COLO829 (cell line): ENCODE measurements at places on chromosomes 4 and X.
A peak's percentile ranks its signal among the peaks of the same experiment; 100 is the strongest.

- DNase-seq, result peak; percentile 51
These were observed 612.2 kb downstream of the DMD start for GRCh38 chrX:32599156-32599555.

DNA sequence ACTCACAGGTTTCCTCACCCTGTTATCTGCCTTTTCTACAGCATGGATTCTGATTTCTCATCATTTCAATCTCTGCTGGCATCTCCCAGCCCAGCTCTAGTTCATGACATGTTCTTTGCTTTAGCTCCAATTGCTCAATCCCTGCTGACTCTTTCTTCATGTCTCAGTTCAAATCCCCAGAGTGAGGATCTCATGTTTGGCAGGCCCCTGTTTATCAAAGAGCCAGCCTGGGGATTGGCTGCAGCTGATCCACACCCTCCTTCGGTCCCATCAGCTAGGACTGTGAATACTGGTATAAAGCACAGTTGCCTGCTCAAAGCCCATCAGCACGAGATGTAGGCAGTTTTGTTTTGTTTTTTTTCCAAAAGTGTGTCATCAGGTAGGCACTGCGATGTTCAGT lies 14.4 kb upstream of the CC2D2A start:
- DNase-seq, result no peak

GRCh38 chr4:87219632-87220093 lies 755 bp downstream of the KLHL8 start:
- peak; percentile 18 for DNase-seq

- no peak for DNase-seq
These were observed 270.1 kb downstream of the TMA16 start for GRCh38 chr4:163764569-163764968.

- DNase-seq, result peak; percentile 70
These were observed 79.4 kb downstream of the FTHL17 start for GRCh38 chrX:30992381-30992904.

DNA sequence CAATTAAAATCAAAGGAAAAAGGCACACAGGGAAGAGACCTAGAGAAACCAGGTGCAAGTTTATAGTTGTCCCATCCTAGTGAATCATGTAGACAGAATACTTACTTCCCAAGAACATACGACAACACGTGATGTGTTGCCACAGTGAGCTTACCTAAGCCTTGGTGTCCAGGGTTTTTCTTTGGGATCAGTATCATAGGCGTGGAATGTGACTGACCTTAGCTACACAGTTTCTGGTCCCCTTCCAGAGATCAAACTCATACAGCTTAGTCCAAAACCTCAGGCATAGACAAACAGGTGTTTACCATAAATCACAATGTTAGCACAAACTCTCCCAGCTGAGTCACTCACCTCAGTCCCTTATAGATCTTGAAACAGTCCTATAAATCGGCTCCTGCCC lies 17.7 kb downstream of the SLC25A31 start:
- DNase-seq, result no peak

- DNase-seq, result no peak
These were observed 714.2 kb upstream of the PCDH7 start for GRCh38 chr4:30005995-30006394.

GRCh38 chrX:155718972-155719586 lies 106.3 kb upstream of the TMLHE start:
- DNase-seq, result peak; percentile 0

GRCh38 chr4:3772632-3773031 lies 6.4 kb downstream of the ADRA2C start:
- no peak for DNase-seq

- no peak for DNase-seq
These were observed 841.0 kb downstream of the FAM133A start for GRCh38 chrX:94515009-94515408.

- no peak for DNase-seq
These were observed 413.3 kb downstream of the SPRY1 start for GRCh38 chr4:123809864-123810263.

DNA sequence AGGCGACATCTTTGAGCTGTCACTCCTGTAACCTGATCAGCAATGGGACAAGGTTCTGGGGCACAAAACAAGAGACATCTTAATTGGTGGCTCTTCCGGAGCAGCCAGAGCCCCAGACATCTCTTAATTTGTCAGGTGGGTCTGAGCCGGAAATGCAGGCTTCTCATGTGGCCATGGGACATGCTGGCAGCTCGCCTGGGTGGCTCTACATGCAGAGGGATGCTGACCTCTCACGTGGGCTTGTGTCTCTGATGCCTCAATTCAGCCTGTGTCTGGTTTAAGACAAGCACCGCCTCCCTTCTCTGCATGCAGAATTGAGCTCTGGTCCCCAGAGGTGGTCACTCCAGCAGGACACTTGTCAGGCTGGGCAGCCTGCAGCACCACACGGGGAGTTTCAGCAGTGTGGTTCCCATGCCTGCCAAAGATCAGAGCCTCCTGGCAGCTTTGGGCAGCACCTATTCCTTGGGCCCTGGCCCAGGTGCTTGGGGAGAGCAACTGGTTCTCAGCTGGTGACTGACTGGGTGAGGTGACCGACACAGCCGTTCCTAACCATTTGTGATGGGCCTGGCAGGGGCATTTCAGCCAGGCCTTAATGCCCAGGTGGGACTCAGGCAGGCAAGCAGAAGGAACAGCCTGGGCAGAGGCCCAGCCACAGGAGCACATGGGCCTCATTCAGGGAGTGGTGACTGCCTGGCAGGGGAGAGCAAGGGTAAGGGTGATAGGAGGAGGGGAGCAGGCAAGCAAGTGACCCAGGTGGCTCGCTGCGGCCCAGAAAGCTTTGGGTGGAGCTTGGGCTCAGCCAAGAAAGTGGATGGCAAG lies 53.4 kb downstream of the HMX1 start:
- DNase-seq, result no peak

DNA sequence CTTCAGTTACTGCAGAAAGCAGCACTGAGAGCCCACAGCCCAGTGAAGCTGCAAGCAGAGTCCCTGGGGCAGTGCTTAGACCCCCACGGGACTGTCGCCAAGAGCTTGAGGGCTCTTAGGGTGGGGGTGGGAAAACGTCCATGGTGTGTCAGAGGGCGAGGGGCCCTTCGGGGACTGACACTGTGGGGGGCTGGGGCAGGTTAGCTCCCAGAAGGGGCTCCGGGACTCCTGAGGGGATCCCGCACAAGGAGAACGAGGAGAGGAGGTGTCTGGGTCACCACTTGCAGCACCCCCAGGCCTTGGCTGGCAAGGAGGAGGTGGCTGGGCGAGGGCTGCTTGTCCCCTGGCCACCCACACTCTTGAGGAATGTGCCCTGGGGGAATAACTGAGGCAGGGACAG lies 20.8 kb downstream of the NAT8L start:
- no peak for DNase-seq

- peak; percentile 2 for DNase-seq
These were observed 693 bp downstream of the OCIAD1 start for GRCh38 chr4:48831532-48832030.

- DNase-seq, result no peak
These were observed 19.2 kb downstream of the LAMTOR3 start for GRCh38 chr4:99875071-99875470.

DNA sequence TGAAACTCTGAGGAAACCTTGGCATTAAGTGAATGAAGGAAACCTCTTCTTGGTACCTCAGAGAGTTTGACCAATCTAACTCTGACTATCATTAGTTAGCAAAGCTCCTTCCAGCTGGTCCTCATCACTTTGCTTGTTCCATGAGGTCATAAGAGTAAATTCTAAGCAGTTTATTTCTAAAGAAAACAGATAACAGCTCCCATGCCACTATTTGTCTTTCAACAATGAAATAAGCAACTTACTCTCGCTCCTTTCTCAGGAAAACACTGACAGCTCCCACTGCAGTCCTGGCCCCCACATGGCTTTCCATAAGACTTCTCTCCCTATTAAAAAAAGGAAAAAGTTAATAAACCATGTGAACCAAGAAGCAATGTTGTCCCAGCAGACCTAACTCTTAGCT lies 127.7 kb downstream of the COL4A6 start:
- no peak for DNase-seq

DNA sequence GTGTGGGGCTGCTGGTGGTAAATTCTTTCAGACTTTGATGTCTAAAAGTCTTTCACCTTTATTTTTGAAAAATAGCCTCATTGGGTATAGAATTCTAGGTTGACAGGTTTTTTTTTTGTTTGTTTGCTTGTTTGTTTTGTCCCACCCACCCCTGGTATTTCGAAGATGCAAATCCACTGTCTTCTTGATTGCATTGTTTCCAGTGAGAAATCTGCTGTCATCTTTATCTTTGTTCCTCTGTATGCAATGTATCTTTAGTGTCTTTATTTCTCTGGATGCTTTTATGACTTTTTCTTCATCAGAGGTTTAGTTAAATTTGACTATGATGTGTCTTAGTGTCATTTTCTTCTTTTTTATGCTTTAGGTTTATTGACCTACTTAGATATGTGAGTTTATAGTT lies 21.3 kb upstream of the HCCS start:
- no peak for DNase-seq

DNA sequence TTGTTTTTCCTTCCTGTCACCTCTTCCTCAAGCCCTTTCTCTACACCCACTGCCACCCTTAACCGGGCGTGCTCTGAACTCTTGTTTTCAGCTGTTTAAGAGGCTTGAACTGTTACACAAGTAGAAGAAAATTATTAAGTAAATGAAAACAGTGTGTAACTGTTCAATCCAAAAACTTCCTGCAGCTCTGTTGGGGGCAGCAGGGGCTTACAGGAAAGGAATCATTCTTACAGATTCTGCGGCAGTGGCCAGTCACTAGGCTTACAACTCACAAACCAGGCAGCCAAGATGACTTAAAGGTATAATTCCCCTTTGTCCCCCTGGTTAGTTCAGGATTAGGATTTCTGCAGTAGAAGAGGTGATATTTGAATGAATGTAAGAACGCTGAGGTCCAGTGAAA lies 70.2 kb upstream of the ETNPPL start:
- no peak for DNase-seq

DNA sequence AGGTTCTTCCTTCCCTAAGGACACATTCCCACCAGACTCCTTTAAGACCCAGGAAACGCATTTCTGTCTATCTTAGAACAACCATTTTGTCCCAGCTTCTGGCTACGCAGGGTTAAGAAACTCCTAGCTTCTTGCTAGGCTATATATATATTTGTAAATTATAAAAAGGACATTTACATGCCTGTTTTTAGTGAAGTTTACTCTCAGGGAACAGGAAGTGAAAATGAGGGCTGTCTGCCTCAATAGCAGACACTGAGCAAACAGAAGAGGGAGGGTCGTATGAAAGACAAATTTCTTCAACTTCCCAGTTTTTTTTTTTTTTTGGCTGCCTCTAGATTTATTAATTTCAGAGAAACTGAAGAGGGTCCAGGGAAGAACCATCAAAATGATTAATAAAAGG lies 9.3 kb upstream of the FRMPD3 start:
- no peak for DNase-seq

DNA sequence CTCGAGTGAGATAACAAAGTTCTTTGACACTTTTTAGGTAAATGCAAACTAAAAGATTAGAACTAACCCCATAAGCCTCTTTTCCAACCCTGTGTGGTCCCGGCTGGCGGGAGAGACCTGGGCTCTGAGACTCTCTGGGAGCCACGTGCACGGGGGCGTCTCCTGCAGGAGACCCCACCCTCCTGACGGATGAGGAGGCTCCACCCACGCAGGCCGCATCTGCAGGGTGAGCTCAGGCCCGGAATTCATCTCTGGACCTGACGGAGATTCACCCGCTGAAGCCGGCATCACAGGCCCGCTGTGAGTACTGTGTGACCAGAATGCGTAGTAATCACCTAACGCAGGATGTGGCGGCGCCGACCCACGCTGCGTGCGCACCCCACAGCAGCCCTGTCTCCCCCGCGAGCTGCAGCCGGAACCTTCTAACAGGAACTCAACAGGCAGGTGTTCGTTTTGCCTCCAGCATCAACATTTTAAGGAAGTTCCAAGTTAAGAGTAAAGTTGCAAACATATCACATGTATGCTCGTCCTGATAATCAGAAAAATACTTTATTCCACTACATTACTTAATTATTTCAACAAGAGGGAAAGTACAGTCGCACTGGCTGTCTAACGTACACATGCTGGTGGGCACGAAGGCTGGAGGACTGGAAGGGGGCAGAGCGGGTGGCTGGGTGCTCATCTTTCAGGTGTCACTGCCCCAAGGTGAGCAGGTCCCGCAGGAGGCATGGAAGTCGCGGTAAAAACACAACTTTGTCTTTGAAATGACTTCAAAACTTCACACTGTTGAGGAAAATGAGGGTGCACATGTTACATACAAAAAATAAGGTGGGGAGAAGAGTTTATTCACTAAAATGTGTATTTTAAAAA lies 44.5 kb downstream of the FGFRL1 start:
- DNase-seq, result no peak

GRCh38 chrX:131752493-131753198 lies 208.8 kb downstream of the OR13H1 start:
- DNase-seq, result no peak

GRCh38 chr4:146142768-146143167 lies 32.8 kb upstream of the LSM6 start:
- DNase-seq, result no peak

GRCh38 chrX:133495464-133496391 lies 80.4 kb upstream of the GPC4 start:
- no peak for DNase-seq

- no peak for DNase-seq
These were observed 251.1 kb downstream of the DCLK2 start for GRCh38 chr4:150329373-150329772.

DNA sequence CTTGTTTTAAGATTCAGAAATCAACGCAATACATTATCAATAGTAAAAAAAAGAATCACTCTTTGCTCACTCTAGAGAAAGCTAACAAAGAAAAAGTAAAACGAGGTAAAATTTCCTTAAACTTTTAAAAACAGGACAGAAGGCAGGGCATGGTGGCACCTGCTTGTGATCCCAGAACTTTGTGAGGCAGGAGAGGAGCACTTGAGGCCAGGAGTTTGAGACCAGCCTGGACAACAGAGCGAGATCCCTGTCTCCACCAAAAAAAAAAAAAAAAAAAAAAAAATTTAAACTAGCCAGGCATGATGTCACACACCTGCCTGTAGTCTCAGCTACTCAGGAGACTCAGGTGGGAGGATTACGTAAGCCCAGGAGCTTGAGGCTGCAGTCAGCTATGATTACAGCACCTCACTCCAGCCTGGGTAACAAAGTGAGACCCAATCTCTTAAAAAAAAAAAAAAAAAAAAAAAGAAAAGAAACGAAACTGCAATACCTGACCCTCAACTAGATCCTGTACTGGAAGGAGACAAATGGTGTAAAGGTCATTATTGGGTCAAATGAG lies 3.5 kb downstream of the CCNI start:
- DNase-seq, result no peak

GRCh38 chr4:101411926-101412325 lies 64.6 kb upstream of the PPP3CA start:
- DNase-seq, result no peak
